ENCODE measurements at places on chromosomes 16 and 17. TPM values are rescaled to one million over a fixed set of nuclear protein-coding genes. Genes with fewer than 3 reads are reported as not detected.

The DPEP2 gene
- 6.4 TPM for total RNA-seq

The CSH1 gene
- total RNA-seq, result not detected

DNA sequence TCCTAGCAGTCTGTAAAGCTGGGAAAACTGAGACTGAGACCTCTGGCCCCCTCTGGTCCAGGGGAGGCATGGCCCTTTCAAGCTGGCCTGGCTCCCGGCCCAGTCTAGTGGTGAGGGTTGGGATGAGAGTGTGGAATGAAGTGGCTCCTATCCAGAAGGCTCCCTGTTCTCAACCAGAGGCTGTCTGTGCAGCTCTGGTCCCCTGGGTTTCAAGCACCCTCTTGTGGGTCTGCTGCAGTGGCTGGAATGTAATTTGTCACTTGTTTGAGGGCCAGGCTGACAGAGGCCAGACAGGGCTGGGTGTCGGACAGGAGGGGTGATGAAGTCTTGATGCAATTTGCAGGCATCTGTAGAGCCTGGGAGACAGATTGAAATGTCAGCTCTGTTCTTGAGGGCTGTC lies 22.1 kb upstream of the PHF12 start:
- no peak for DNase-seq
- H3K27me3 ChIP-seq, result no peaks in the 10 kb centered on the region
- no peak overlapping the region for H3K4me3 ChIP-seq
- H3K4me1 ChIP-seq, result no peaks in the 10 kb centered on the region
- H3K36me3 ChIP-seq, result no peaks in the 10 kb centered on the region

The SGF29 gene
- 37.9 TPM for total RNA-seq

The GNAO1 gene
- total RNA-seq, result 2.5 TPM

GRCh38 chr16:23301251-23302044 lies 654 bp upstream of the SCNN1B start:
- H3K4me3 ChIP-seq, result no peak overlapping the region
- no peak overlapping the region for H3K27ac ChIP-seq
- no peaks in the 10 kb centered on the region for H3K27me3 ChIP-seq
- DNase-seq, result no peak
- no peaks in the 10 kb centered on the region for H3K36me3 ChIP-seq

The SOX15 gene
- total RNA-seq, result 0.29 TPM

The ZFHX3 gene
- 0.20 TPM for total RNA-seq

The KIF2B gene
- total RNA-seq, result not detected

DNA sequence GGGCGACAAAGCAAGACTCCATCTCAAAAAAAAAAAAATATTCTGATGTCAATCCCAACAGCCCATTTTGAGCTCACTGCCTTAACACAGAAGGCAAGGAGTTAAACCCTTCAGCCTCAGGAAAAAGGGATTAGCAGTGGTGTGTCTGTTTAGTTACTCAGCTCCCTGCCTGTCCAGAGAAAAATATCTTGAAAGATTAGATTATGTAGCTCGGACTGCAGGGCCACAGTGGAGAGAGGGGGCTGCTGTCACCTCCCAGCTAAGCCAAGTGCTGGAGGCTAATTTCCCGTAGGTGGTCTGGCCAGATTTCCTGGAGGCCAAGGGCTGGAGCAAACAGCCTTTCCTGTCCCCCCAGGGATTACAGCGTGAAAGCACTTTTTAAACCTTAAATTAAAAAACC lies 50.3 kb downstream of the C16orf95 start:
- H3K27me3 ChIP-seq, result no peaks in the 10 kb centered on the region
- no peak overlapping the region for H3K27ac ChIP-seq
- H3K4me1 ChIP-seq, result no peaks in the 10 kb centered on the region

DNA sequence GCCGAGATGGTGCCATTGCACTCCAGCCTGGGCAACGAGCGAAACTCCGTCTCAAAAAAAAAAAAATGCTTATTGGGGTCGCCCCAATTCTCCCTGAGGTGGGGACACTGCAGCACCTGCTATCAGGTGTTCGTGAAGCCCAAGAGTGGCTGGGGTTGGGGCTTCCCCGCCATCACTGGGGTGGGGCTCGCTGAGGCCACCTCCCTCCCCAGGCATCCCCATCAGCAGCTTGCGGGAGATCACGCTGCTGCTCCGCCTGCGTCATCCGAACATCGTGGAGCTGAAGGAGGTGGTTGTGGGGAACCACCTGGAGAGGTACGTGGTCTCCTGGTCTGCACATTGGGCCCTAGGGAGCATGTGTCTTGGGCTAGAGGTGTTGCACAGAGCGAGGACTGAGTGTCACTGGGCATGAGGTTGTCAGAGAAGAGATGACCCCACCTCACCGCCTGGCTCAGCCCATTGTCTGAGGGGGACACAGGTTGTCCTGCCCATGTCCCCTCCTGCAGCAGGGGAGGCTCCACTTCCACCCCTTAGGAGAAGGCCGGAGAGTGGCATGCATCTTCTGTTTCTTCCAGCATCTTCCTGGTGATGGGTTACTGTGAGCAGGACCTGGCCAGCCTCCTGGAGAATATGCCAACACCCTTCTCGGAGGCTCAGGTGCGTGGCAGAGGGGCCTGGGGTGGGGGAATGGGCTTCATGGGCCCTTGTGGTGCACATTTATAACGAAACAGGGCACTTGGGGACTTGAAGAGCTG lies 4.9 kb downstream of the CDK10 start:
- DNase-seq, result no peak
- H3K36me3 ChIP-seq, result peaks cover 15% of the 10 kb centered on the region
- H3K4me3 ChIP-seq, result no peak overlapping the region
- H3K27ac ChIP-seq, result no peak overlapping the region
- peaks cover 16% of the 10 kb centered on the region for H3K4me1 ChIP-seq

The HBM gene
- total RNA-seq, result not detected

The AANAT gene
- not detected for total RNA-seq

DNA sequence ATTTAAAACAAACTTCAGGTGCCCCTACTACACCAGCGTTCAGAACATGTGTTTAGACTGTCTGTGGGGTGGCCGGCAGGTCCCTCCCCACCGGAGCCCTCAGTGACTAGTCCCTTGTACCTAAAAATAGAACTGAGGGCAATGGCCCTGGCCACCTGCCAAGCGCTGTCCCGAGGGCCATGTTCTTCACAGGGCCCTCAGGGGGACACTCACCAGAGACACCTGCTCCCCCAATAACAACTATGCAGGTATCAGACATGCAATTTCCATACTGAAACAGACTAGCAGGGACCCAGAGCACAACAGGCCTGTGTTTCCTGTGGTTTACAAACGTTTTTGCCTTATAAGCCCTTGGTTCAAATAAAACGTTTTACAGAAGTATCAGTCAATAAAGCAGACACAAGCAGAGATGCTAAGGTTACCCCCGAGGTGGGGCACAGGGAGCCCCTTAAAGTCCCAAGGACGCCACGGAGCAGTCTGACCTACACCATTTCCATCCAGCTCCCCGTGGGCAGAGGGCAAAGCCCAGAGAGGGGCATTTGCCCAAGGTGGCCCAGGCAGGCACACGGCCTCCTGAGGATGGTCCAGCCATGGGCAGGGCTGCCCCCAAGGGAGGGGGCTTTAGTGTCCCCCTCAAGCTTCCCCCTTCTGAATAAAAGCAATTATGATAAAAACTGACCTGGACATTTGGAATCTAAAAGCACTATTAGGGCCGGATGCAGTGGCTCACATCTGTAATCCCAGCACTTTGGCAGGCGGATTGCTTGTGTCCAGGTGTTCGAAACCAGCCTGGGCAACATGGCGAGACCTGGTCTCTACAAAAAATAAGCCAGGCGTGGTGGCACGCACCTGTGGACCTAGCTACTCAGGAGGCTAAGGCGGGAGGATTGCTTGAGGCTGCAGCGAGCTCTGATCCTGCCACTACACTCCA lies 896 bp upstream of the MYLK3 start:
- H3K4me3 ChIP-seq, result no peak overlapping the region
- no peaks in the 10 kb centered on the region for H3K27me3 ChIP-seq
- no peaks in the 10 kb centered on the region for H3K4me1 ChIP-seq
- H3K27ac ChIP-seq, result no peak overlapping the region
- DNase-seq, result no peak

DNA sequence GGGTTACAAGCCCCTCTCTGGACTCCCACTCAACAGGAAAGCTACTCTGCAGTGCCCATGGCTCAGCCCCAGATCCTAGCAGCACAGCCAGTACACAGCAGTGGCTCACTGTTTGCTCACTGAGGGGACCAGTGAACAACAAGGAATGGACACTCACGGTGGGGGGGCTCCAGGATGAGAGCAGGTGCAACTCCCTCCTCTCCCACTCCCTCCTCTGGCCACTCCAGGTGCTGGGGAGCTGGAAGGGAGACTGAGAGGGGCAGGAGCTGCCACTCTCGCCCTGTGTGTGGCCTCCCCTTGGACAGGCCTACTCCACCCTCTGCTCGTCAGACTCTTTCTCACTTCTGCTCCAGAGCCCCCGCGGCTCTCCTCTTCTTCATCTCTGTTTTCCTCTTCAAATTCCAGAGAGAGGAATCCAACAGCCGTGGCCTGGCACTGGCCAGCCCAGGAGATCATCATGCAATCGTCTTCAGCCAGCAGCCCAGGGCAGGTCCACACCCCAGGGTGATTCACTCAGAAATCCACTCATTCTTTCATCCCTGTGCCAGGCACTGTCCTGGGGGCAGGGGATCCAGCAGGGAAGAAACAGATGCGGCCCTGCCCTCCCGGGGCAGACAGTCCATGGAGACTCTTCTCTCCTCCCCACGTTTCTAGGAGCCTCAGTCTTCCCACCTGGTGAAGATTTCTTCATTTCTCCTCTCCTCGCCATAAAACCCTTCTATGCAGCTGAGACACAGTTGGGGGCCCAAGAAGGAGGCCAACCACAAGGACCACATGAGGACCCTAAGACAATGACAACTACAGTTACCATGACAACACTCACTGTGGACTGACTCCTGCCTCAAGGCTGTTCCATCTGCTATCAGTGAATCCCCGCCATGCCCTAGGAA lies 30.7 kb downstream of the CFAP20 start:
- H3K4me1 ChIP-seq, result no peaks in the 10 kb centered on the region
- H3K27ac ChIP-seq, result no peak overlapping the region
- no peak for DNase-seq

DNA sequence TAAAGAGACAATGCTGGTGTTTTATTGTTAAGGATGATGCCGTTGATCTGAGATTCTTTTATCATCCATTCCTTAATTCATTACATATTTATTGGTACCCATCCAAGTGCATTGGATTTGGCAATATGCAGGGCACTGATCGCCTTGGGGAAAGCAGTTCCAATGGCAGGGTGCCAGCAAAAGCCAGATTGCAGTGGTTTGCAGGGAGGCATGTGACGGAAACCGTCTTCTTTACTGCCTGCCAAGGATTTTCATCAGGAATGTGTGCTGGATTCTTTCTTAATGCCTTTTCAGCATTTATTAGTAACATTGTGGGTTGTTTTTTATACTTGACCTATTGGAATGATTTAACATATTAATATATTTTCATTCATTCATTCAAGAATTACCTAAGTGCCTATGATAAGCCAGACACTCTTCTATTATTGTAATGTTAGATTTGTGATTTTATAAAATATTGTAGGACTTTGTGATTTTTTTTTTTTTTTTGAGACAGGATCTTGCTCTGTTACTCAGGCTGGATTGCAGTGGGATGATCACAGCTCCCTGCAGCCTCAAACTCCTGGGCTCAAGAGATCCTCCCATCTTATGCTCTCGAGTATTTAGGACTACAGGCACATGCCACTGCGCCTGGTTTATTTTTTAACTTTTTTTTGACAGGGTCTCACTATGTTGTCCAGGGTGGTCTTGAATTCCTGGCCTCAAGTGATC lies 93.4 kb upstream of the TNRC6A start:
- H3K4me3 ChIP-seq, result no peak overlapping the region
- no peak for DNase-seq
- no peaks in the 10 kb centered on the region for H3K4me1 ChIP-seq
- H3K27me3 ChIP-seq, result no peaks in the 10 kb centered on the region
- H3K36me3 ChIP-seq, result no peaks in the 10 kb centered on the region
- H3K27ac ChIP-seq, result no peak overlapping the region

The WIPI1 gene
- total RNA-seq, result 10.3 TPM

The GAS7 gene
- 1.9 TPM for total RNA-seq

DNA sequence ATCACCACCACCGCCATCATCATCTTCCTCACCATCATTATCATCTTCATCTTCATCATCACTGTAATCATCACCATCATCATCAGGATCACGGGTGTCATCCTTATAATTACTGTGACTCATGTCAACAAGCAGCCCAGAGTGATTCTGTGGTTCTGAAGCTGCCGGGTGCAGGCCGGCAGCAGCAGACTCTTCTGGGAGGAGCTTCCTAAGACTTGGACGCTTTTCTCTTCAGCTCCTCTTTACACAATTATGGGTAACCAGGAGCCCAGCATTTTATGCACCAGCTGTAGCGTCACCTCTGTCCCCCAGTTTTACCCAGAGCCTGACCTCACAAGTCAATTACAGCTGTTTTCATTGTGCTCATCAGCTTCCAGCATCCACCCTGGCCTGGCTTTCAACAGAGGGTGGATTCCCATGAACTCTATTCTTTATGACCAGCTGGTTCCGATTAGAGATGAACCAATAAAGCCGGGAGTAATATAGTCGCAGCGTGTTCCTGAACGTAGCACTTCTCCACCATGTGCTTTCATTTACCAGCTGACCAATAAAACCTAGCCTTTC lies 275.8 kb downstream of the FOXL1 start:
- H3K36me3 ChIP-seq, result no peaks in the 10 kb centered on the region
- no peak overlapping the region for H3K27ac ChIP-seq
- no peak for DNase-seq
- H3K4me3 ChIP-seq, result no peak overlapping the region
- H3K27me3 ChIP-seq, result no peaks in the 10 kb centered on the region

GRCh38 chr17:37024181-37024637 lies 75.5 kb downstream of the AATF start:
- H3K4me3 ChIP-seq, result no peak overlapping the region
- H3K36me3 ChIP-seq, result peaks cover 8% of the 10 kb centered on the region
- H3K27me3 ChIP-seq, result no peaks in the 10 kb centered on the region
- no peak overlapping the region for H3K27ac ChIP-seq

GRCh38 chr16:88472069-88472468 lies 19.0 kb downstream of the ZFPM1 start:
- no peaks in the 10 kb centered on the region for H3K27me3 ChIP-seq
- peak; percentile 43 for DNase-seq
- no peak overlapping the region for H3K4me3 ChIP-seq
- H3K36me3 ChIP-seq, result no peaks in the 10 kb centered on the region
- H3K27ac ChIP-seq, result no peak overlapping the region

DNA sequence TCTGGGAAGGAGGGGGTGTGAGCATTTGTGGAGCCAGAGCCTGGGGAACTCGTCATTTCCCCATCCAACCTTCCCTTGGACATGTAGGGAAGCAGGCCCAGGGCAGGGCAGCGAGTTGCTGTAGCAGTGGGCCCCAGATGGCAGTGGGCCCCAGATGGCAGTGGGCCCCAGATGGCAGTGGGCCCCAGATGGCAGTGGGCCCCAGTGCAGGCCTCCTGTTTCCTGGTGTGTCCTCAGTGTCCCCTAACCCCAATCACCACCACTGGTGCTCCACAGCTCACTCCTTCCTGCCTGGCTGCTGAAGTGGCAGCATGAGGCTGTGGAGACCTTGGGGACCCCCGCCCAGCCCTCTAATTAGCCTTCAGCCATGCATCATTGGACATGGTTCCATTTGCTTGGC lies 4.5 kb downstream of the KCNJ12 start:
- peaks cover 6% of the 10 kb centered on the region for H3K4me1 ChIP-seq
- H3K27me3 ChIP-seq, result no peaks in the 10 kb centered on the region
- H3K27ac ChIP-seq, result no peak overlapping the region
- no peak overlapping the region for H3K4me3 ChIP-seq
- no peak for DNase-seq

All from CD8-positive, alpha-beta memory T cell (primary cell).